Activated naive CD8-positive, alpha-beta T cell treated with anti-CD3 and anti-CD28 coated beads, Interleukin-2, amount 10 ng/mL, durations not matched to agents 7 days and 5 days (primary cell): ENCODE measurements at places on chromosomes 4 and X. TPM values are rescaled to one million over a fixed set of nuclear protein-coding genes. Genes with fewer than 3 reads are reported as not detected.
A peak's percentile ranks its signal among the peaks of the same experiment; 100 is the strongest.

GRCh38 chr4:111556141-111556781 lies 589.0 kb upstream of the FAM241A start:
- DNase-seq: no peak

DNA sequence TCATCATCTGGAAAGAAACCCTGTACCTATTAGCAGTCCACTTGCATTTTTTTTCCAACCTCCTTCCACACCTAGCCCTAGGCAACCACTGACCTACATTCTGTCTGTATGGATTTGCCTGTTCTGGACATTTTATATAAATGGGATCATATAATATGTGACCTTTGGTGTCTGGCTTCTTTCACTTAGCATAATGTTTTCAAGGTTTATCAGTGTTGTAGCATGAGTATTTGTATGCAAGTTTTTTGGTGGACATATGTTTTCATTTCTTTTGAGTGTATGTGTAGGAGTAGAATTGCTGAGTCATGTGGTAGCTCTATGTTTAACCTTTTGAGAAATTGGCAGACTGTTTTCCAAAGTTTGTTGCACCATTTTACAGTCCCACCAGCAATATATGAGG lies 198.6 kb downstream of the CEP135 start:
- DNase-seq: no peak

GRCh38 chrX:153672531-153673427 lies 834 bp downstream of the PNCK start:
- DNase-seq: peak; percentile 25

The USP17L10 gene
- total RNA-seq: not detected

The CENPU gene
- total RNA-seq: 46.0 TPM

DNA sequence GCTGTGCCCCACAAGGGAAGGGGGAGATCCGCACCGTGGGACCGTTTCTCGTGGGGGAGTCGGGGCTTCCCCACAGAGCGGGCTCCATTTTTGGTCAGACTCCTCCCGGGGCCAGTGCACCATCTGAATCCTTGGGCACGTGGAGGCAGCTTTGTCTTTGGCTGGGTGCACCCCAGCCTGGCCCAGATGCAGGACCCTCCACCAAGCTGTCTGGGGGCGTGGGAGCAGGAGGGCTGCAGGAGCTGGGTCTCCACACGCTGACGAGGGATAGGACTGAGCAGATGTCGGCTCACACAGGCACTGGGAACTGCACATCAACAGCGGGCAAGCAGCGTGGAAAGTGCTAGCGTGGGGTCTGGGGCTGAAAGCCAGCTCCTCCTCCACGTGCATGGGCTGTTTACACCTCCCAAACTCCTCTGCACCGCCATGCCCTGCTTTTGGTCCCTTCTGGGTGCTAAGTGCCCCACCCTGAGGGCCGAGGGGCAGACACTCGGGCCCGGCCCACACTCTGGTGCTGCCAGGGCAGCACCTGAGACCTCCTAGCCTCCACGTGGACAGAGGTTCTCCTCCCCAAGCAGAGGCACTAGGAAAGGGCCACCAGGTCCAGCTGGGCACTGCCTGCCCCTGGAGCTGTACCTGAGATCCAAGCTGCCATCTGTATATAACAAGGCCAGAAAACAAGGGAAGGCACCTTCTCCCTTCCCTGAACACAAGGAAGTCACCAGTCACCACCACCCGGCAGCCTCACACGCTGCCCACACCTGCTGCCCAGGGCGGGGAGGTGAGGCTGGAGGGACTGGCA lies 13.8 kb downstream of the DGKQ start:
- DNase-seq: no peak

The SPANXN3 gene
- total RNA-seq: not detected

GRCh38 chr4:142406917-142407501 lies 439.1 kb downstream of the INPP4B start:
- no peak for DNase-seq

The SOD3 gene
- total RNA-seq: not detected

The CT45A5 gene
- not detected for total RNA-seq

The VCX3A gene
- total RNA-seq: not detected

DNA sequence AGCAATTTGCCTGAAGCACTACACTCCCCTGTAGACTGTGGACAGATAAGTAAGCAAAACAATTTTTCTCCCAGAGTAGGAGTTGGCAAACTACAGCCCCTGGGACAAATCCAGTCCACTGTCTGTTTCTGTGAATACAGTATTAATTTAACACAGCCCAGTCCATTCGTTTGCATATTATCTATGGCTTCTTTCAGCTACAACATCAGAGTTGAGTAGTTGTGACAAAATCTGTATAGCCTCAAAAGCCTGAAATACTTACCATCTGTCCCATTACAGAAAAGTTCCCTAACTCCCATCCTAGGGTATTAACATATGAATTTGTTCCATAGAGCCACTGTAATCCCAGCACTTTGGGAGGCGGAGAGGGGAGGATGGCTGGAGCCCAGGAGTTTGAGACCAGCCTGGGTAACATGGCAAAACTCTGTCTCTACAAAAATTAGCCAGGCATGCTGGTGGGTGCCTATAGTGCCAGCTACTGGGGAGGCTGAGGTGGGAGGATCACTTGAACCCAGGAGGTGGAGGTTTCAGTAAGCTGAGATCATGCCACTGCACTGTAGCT lies 53.0 kb downstream of the AMELX start:
- DNase-seq: no peak

- DNase-seq: no peak
These were observed 5.2 kb upstream of the RPGR start for GRCh38 chrX:38332505-38332904.

- DNase-seq: no peak
These were observed 119.4 kb downstream of the AKAP4 start for GRCh38 chrX:50081282-50081889.

GRCh38 chr4:122968227-122968812 lies 45.9 kb upstream of the NUDT6 start:
- no peak for DNase-seq

DNA sequence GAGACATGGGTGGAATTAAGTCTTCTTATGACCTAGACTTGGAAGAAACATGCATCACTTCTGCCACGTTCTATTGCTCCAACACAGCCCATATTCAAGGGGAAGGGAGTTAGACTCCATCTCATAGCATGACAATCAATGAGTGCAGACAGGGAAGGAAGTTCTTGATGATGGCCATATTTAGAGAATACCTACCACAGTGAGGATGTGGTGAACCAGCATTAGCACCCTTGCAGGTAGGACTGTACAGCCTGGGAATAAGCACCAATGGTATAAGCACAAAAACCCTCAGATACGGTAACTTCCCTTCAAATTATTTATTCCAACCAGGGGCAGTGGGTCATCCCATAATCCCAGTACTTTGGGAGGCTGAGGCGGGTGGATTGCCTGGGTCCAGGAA lies 29.8 kb downstream of the PAGE2 start:
- no peak for DNase-seq

DNA sequence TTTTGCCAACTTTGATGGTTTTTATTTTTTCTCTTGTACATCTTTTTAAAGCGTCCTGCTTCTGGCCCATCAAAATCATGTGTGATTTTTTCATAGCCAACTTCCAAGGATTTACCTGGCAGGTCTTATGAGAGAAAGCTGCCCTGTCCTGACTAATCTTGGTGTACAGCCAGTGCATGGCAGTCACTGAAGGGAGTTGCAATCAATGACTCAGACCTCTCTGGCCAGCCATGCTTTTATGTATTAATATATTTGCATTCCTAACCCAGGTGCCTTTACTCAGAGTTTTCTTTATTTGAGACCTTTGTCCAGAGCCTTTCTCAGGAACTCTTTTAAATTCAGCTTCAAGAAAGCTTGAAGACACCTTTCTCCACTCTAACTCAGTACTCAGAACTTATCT lies 691.5 kb upstream of the HTR2C start:
- DNase-seq: no peak

DNA sequence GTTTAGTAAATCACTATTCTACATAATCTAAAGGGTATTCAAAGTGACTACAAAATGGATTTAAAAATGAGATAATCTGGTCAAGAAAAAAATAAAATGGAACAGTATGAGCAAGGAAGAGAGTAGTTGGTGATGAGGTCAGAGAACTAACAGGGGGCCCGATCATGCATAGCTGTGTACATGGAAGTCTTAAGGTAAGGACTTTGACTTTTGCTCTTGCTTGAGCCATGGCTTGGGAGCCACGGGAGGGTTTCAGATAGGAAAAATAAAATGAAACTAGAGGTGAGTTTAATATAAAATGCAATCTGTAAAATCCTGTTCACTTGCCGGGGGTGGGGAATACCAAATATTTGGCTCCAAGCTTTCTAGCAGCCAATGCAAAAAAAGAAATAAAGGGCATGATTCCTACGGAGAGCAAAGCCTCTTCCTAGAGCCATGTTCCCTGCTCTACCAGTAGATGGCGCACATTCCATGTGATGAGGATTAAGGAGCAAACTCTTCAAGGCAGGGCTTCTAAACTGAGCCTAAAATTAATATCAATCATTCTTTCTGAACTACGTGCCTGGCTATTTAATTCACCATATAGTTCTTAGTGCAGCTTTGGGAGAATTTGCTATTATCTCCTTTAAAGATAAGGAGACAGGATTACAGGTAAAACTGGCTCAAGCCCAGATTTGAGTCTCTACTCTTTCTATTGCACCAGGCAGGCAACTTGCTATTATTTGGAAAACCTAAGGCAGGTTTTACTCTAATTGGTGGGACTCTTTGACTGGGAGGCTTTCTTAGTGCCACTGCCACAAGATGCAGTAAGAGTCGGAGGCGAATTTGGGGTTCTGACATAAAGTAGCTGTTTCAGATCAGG lies 6.8 kb upstream of the CLCN5 start:
- DNase-seq: no peak

DNA sequence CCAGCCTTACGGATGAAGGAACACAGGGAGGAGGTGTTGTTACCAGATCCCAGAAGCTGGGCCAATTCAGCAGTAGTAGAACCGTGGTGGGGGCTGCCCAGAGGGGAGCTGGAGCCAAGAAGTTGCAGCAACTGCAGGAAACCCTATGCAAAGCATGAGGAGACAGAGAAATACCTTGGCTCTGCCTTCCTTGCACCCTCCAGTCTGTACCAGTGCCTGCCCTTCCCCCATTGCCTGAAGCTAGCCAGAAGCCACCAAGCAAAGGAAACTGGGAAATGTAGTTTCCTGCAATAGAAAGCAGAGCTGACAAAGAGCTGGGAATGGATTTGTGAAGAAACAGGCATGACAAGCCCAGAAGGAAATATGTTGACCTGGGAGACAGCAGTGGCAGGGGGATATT lies 108.7 kb upstream of the FUNDC1 start:
- no peak for DNase-seq

GRCh38 chrX:51047950-51048349 lies 137.4 kb downstream of the BMP15 start:
- no peak for DNase-seq

DNA sequence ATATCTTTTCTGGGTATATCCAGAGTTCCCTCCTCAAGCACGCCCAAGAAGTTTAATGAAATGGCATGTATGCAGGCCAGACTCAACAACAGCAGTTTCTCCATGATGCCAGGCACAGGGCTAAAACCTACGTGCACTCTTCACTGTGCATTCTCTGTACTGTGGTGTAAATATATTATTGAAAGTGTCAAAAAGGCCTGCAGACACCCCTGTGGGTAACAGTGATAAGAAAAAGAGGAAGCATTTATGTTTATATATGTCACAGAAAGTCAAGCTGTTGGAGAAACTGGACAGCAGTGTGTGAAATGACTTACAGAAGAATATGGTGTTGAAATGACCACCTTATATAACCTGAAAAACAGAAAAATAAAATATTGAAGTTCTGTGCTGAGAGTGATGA lies 29.6 kb upstream of the DCAF8L1 start:
- DNase-seq: no peak

DNA sequence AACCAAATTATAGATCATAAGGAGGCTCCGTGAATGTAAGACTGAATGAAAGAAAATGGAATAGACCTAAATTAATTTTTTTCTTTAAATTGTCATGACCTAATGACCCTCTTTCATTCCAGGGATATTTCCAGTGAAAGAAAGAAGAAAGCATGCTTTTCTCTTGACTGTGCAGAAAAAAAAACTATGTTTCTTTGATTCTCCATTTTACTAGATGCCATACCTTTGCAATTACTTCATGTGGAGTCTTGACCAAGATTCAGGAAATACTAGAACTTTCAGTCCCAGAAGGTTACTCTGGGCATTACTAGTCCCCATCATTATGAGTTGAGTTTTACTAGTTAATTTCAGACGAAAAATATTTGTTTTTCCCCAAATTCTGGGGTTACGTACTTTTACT lies 6.4 kb upstream of the COMMD8 start:
- no peak for DNase-seq

- no peak for DNase-seq
These were observed 71.1 kb downstream of the NYX start for GRCh38 chrX:41518127-41518840.

GRCh38 chrX:110000847-110001713 lies 1.8 kb upstream of the TMEM164 start:
- no peak for DNase-seq

DNA sequence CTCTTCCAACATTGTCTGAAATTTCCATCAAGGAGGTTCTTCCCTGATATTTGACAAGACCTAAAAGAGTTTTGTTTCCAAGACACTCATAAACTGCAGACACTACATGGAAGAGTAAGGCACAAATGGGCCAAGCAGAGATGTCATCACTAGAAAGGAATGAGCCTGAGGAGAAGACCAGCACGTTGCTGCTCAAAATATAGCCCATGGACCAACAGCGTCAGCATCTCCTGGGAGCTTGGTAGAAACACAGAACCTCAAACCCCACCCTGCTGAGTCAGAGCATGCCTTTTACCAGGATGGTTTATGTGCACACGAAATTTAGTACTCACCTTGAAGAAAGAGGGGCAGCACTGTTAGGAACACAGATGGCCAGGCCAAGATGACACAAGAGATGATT lies 128.7 kb upstream of the MID1 start:
- no peak for DNase-seq

DNA sequence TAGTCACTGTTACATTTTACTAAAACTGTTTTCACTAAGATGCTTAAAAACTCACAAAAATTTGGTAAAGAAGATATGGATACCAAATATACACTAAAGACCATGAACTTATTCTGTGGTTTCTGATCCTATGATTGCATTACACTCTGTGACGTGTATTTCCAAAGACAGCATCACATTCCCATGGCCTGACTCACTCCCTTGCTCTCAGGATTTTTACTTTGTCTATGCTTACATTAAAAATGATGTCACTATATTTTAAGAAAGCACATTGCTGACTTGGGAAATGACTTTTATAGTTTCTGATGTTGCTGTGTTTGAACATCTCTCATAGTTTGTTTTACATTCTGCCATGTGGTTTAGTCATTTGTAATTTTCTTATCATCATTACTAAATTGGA lies 327.9 kb upstream of the MAGEB18 start:
- no peak for DNase-seq

GRCh38 chr4:145130130-145130529 lies 32.0 kb downstream of the ABCE1 start:
- DNase-seq: no peak

The MAGED4 gene
- 1.5 TPM for total RNA-seq

The DMRTC1 gene
- total RNA-seq: 0.31 TPM

DNA sequence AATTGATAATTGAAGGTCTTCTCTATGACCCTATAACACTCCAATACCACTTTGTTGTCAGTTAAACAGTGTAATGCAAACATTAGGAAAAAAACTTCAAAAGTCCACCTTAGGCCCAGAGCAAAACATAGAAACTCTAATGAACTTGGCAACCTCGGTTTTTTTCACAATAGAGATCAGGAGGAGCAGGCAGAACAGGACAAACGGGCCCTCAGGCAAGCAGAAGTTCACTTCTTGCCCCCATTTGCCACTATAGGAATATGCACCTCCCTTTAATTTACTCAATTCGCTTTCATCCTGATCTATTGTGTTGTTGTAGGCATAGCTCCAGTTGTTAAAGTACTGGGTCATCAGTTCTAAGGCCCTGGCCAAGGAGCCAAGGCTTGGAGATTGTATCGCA lies 18.2 kb downstream of the ACOX3 start:
- DNase-seq: no peak

The BEX5 gene
- total RNA-seq: 2.6 TPM
